Left renal cortex interstitium (tissue), 4 donors: ENCODE measurements at places on chromosomes 4 and X. TPM values are rescaled to one million over a fixed set of nuclear protein-coding genes. Genes with fewer than 3 reads are reported as not detected.

DNA sequence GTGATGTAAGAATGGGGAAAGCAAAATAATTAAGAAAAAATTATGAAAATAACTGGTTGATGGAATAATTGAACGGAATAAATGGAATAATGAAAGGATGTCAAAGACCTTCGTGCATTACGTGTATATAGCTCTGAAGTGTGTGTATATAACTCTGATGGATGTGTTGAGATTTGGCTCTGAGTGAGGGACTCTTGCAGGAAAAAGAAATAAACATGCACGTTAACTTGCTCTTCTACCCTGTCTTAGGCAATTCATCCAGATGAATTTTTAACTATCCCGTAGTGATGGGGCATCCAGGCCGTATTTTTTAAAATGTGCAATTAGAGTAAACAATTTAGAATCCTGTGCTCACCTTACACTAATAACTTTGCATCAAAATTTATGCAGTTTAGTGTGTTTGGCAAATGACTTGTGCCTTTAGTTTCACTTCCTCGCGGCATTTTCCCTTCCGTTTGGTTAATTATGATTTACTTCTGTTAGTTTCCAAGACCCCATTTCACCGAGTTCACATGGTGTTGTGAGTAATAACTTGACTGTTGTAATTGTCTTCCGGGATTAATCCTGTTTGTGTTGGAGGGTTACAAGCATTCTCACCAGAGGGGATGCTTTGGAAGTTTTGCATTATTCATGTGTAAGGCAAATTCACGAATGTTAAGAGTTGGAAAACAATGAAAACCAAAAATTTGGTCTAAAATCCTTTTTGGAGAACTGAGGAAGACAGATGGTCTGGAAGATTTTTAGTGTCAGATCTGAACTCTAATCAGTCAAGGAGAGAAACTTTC lies 256.5 kb upstream of the FAT1 start:
- DNase-seq: no peak

GRCh38 chr4:184408021-184408683 lies 66.2 kb downstream of the IRF2 start:
- no peak for DNase-seq

The SUPT20HL1 gene
- polyA plus RNA-seq: not detected

GRCh38 chr4:52588097-52588496 lies 71.0 kb downstream of the USP46 start:
- no peak for DNase-seq

DNA sequence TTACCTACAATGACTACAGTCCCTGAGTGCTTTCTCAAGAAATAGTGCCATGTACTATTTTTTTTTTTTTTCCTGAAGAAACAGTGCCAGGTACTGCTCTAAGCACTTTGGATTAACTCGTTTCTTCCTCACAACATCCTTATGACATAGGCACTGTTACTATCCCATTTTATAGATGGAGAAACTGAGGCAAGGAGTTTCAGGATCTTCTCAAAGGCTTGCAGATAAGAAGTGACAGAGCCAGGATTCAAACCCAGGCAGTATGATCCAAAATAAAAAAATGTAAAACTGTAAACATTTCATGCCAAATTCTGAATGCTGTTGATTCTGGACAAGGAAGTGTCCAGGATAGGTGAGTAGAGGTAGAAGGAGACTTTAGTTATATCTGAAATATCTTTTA lies 1.1 kb downstream of the FANCB start:
- DNase-seq: no peak

DNA sequence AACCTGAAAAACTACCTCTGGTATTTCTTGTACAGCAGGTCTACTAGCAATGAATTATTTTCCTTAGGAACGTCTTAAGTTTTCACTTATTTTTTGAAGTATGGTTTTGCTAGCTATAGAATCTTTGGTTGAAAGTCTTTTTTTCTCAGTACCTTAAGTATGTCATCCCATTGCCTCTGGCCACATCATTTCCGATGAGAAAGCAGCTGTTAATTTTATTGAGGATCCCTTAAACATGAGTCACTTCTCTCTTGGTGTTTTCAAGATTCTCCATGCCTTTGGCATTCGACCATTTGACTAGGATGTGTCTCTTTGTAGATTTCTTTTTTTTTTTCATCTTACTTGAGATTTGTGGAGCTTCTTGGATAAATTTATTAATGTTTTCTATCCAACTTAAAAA lies 803.8 kb upstream of the AMOT start:
- no peak for DNase-seq

The CTAG1B gene
- not detected for polyA plus RNA-seq

DNA sequence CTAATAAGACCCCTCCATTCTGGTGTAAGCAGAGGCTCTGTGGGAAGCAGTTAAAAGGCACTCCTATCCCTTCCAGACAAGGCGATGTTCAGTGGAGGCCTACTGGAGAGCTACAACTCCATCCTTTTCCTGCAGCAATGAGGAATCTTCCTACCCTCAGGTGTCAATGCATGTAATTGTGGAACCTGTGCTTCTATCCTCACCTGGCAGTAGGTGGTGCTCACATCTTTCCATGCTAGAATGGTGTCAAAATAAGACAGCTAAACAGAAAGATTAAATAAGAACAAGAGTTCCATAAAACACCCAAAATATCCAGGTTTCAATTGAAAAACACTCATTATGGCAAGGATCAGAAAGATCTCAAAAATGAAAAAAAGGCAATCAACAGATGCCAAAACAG lies 224.6 kb downstream of the IL15 start:
- no peak for DNase-seq

DNA sequence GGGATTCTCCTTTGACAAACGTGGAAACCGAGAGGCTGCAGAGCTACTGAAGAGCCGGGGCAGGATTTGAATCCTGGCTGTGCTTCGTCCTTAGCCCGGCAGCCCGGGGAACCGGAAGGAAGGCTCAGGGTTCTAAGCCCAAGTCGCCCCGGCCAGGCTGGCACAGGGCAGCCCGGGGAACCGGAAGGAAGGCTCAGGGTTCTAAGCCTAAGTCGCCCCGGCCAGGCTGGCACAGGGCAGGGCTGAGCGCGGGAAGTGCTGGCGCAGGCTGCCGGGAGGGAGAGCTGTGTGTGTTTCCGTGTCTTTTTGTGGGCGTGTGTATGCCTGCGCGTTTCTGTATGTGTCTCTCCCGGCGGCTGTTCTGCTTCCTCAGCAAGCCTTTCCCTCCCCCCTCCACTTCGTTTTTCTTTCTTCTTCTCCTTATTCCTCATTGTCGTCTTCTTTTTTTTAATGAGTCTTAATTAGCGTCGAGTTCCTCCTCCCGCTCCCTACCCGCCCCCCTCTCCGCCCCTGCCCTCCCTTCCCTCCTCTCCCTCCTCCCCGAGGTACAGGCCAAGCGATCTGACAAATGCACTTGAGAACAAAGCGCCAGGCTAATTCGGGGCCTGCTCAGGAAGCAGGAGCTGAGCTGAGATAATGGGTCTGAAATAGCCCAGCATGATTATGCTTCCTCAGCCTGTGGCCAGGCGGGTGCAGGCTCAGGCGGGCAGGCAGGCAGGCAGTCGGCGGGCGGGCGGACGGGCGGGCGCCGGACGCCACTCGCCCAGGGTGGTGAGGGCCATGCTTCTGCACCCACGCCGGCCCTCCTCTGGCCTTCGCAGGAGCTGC lies 65.9 kb downstream of the EFNB1 start:
- no peak for DNase-seq

- DNase-seq: no peak
Measured at GRCh38 chrX:45758738-45759397, 558.2 kb upstream of the DIPK2B start.

- DNase-seq: no peak
Measured at GRCh38 chr4:154989511-154989910, 208.4 kb downstream of the RBM46 start.

DNA sequence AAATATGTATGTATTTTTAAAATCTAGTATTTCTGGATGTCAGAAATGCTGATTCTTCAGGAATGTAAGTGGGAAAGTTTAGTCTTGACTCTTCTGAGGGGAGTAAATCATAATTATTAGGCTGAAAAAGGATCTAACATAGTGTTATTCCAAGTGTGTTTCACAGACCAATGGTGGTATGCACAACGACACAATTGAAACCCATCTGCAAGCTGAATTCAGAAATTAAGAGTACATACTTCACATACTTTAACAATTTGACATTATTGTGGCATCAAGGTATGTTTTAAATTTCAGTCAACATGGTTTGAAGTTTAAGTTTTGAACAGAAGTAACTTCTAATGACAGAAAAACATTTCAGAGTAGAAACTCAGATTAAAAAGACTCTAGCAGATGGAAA lies 236.7 kb downstream of the SLC7A11 start:
- no peak for DNase-seq

GRCh38 chr4:155975511-155975910 lies 21.8 kb upstream of the CTSO start:
- no peak for DNase-seq

DNA sequence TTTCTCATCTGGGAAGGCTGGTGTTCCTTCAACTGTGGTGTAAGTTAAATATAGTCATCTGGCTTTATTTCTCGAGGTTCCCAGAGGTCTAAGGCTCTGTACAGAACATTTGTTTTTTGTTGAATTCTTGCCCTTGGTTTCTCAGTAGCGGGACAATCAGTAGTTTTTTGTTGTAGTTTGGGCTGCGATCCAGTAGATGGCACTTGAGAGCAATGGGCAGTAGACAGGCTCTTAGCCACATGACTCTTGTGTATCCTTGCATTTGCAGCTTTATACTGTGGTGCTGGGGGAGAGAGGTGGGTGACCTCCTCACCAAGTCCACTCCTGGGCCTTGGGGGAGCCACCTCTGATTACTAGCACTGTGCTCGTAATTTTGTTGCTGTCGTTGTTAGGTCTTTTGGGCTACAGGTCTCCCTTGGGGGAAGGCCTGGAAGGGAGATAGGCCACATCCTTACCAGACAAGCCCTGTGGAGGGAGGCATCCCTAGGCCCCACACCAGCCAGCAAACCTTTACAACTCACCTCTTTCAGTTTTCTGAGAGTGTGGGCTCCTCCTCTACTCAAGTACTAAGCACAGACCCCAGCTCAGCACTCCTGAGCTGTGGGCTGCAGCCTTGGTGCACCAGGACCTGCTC lies 8.1 kb downstream of the ETDB start:
- DNase-seq: no peak

GRCh38 chrX:135185795-135186443 lies 14.7 kb upstream of the CT55 start:
- DNase-seq: peak; percentile 19

The PDCL2 gene
- 0.17 TPM for polyA plus RNA-seq

GRCh38 chrX:88982933-88983332 lies 235.9 kb downstream of the CPXCR1 start:
- no peak for DNase-seq

The NHS gene
- 22.7 TPM for polyA plus RNA-seq

DNA sequence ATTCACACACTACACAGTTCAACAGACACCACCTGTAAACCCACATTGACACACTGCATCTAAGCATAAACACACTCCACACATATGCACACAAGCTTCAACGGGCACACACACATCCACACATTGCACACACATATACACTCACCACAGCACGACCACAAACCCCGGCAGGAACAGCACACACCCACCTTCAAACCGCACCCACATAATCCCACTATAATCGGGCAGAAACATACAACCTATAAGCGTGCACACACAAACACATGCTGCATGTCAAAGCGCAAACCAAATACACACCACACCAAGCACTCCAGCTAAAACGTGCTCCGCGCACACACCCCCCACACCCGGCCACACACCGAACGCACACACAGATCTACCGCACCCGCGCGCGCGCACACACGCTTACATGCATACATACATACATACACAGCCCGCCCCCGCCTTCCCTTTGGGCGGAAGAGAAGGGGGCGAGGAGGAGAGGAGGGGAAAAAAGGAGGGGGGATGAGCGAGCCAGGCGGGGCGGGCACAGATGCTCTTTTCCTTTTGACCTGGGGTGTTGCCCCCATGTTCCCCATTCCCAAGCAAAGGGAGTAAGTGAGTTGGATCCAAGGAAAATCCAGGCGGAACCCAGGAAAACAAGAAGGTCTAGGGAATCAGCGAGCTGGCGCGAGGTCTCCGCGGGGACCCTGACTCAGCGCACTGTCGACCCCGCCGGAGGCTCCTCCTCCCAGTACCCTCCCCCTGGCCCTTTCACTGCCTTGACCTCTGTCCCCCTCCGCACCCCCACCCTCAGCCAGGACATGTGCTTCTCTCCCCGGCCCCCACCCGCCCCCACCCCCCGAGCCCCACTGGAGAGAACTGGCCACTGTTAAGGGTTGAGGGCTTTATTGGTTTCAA lies 9.9 kb downstream of the ARHGAP36 start:
- no peak for DNase-seq

The HTT gene
- polyA plus RNA-seq: 41.3 TPM

DNA sequence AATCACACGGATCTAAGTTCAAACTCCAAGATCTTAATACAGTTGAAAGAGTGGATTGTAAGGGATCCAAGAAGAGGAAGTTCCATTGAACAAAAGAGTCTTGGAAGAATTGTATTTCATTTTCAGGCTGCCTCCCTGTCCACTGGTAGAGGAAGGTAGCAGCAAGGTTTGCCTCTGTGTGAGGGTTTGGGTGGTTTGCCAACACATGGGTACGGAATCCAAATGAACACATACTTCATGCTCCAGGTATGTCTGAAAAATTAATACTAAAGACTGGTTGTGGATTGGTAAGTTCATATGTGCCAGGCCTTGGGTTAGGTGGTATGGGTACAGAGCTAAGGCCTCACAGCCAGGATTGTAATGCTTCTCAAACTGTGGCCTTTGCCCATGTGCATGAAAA lies 523.6 kb upstream of the BOD1L1 start:
- no peak for DNase-seq

The BST1 gene
- polyA plus RNA-seq: 11.7 TPM

The VCX gene
- polyA plus RNA-seq: 0.14 TPM

The FGF16 gene
- polyA plus RNA-seq: 0.13 TPM

The STK26 gene
- polyA plus RNA-seq: 9.8 TPM

GRCh38 chr4:107423677-107424405 lies 296.2 kb downstream of the PAPSS1 start:
- no peak for DNase-seq

The NLGN3 gene
- polyA plus RNA-seq: 4.9 TPM

The LRCH2 gene
- 12.4 TPM for polyA plus RNA-seq

The AMOT gene
- polyA plus RNA-seq: 77.0 TPM

DNA sequence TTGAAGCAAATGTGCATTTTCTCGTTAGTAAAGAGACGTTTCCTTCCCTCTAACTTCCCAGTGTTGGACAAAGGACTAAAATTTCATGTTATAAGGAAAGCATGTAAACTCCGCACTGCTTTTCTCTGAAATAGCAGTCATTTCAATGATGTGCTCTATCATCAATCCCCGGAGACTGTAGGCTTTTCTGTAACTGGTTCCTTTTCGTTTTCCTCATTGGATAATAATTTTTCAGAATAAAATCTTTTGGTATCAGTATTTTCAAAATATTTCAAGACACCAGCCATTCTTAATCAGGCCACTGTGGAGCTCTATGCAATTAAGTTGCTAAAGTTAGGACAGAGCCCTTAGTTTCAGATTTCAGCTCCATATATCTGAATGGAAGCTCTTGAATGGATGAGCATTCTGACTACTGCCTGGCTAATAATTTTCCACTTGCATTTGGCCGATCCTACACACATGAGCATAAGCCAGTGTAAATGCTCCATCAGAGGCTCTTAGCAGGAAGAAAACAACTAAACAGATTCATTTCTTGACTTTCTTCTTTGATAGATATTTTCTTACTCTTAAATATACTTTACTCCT lies 157.7 kb downstream of the CHIC2 start:
- no peak for DNase-seq

- no peak for DNase-seq
Measured at GRCh38 chrX:101347859-101348451, 587 bp downstream of the TIMM8A start.
